ENCODE measurements at places on chromosomes 6 and 20. TPM values are rescaled to one million over a fixed set of nuclear protein-coding genes. Genes with fewer than 3 reads are reported as not detected.

The CGAS gene
- total RNA-seq = 6.2 TPM

The SIRPD gene
- not detected for total RNA-seq

The TEAD3 gene
- 4.1 TPM for total RNA-seq

The TREML1 gene
- not detected for total RNA-seq

The MTFR2 gene
- total RNA-seq = 11.7 TPM

The FAM209A gene
- not detected for total RNA-seq

The C6orf15 gene
- total RNA-seq = not detected

The RNF217 gene
- total RNA-seq = 8.6 TPM

The METTL24 gene
- total RNA-seq = not detected

The RWDD1 gene
- 31.6 TPM for total RNA-seq

The RAD21L1 gene
- total RNA-seq = not detected

The RGS17 gene
- 7.6 TPM for total RNA-seq

The BICRAL gene
- total RNA-seq = 4.7 TPM

The TMEM244 gene
- total RNA-seq = not detected

The FRS3 gene
- 1.00 TPM for total RNA-seq

The PDE10A gene
- 315 TPM for total RNA-seq

All from melanocyte of skin (primary cell).